ENCODE measurements at places on chromosomes 6 and 20.
A peak's percentile ranks its signal among the peaks of the same experiment; 100 is the strongest.

GRCh38 chr6:14088600-14089192 is 28.9 kb upstream of the CD83 start:
- no peak for DNase-seq

DNA sequence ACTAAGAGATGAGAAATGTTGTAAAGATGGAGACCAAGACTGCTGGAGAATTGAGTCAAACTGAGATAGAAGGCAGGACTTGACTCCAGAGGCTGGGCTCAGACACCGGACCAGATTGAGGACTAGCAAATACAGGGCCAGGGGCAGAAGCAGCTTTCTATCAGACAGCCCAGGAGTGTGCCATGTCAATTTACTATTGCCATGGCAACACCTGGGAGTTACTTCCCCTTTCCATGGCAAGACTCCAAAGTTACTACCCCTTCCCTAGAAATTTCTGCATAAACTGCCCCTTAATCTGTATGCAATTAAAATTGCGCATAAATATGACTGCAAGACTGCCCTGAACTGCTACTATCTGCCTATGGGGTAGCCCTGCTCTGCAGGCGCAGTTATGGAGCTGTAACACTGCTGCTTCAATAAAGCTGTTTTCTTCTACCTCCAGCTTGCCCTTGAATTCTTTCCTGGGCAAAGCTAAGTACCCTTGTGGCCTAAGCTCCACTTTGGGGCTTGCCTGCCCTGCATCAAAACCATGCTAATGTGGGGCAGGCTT is 90.1 kb upstream of the EDN1 start:
- peak; percentile 54 for DNase-seq

- no peak for DNase-seq
Observed at GRCh38 chr6:34240329-34241248, 3.9 kb downstream of the HMGA1 start.

- no peak for DNase-seq
Observed at GRCh38 chr6:42229506-42230119, 12.0 kb upstream of the MRPS10 start.

GRCh38 chr20:4813076-4813862 is 91.6 kb downstream of the PRND start:
- DNase-seq = peak; percentile 25

DNA sequence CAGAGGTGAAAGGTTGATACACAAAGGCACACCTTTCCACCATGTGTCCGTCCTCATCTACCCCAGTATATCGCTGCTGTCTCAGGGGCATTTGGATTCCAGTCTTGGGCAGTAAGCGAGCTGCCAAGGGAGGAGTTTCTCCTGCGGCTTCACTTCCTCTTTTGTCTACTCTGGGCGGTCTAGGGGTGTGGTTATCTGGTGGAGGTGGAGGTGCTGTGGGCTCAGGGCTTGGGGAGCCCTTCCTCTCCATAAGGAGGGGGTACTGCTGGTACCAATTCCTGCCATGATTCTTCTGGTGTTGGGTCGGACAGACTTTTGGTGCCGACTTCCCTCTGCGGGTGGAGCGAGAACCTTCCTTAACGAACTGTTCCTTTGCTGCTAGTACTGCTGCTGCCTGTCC is 31.9 kb upstream of the FABP7 start:
- DNase-seq = peak; percentile 61

DNA sequence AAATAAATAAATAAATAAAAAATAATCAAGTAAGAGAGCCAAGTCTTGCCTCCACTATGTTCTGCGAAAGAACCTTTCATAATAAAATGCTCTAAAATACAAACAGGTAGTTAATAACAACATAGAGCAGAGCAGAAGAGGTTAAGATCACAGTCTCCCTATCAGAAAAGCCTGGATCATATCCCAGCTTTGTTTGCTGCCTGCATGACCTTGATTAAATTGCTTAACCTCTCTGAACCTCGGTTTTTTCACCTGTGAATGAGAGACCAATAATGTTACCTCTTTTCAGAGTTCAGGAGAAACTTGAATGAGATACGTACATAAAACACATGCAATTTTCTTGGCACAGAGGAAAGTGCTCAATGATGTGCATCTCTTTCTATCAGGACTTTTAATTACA is 44.4 kb downstream of the ARHGAP18 start:
- DNase-seq = no peak

DNA sequence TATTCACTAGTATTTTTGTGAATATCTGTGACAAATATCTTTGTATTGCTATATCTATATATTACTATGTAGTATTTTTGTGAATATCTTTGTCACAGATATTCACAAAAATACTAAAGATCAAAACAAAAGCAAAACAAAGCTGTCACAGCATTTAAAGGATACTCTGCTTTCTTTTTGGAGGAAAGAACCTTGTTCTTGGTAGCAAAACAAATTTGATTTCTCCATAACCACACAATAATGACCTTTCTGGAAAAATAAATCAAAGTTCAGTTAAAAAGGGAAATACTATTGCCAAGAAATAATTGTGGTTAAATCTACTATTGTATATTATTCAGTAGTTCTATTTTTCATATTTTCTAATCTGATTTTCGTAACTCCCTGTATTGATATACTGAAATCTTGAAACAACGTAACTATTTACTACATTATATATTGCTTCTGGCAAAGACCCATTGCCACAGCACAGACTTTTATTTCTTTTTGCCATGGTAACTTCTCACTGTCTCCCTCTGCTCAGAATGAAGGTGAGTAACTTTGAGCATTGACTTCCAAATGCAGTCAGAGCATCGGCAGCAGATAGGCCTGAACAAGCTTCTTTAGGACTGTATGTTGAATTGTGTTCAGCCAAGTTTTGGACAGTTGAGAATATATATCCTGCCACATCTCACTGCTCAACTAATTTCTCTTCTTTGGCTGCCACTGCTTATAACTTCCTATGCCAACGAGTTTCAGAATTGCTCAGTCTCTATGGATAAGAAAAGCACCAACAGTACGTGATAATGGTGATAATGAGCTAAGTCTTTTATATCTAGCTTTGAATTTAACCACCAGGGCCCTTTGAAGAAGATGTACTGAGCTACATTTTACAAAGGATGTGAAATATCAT is 1097.2 kb upstream of the GJE1 start:
- DNase-seq = no peak

GRCh38 chr20:51237791-51238190 is 214.9 kb upstream of the KCNG1 start:
- no peak for DNase-seq
